ENCODE measurements at places on chromosomes 12 and 14.

- no peak for DNase-seq
Observed at GRCh38 chr12:93880853-93881522, 203.8 kb downstream of the CRADD start.

GRCh38 chr12:27176765-27177164, 67.3 kb upstream of the STK38L start:
- no peak for DNase-seq

DNA sequence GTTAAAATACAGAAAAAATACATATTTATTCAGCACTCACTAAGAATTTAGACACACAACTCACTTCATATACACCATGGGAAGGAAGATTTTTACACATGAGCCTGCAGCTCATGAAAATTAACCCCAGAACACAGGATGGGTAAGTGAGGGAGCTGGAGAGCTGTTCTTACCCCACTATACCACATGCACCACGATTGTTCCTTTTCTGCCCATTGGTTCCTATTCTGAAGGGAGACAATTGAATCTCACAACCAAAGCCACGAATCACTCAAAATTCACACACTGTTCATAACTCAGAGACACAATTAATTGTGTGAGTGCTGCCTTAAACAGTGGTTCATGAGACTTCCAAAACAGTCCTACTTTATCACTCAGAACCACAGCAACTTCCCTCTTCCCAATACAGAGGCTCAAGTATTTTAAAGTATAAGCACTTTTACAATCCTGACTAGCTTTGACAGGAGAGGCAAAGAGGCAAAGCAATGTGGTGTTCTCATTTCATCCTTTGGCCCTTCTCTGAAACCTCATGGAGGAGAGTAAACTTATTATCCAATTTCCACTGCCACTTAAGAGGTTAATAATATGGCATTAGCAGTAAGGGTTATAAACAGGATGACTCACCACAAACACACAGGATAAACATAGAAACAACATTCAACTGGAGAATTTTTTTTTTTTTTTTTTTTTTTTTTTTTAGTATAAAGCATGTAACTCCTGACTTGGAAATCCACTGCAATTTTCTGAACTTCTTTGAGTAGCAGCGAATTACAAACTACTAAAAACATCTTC, 59.5 kb downstream of the ITPR2 start:
- DNase-seq = no peak

DNA sequence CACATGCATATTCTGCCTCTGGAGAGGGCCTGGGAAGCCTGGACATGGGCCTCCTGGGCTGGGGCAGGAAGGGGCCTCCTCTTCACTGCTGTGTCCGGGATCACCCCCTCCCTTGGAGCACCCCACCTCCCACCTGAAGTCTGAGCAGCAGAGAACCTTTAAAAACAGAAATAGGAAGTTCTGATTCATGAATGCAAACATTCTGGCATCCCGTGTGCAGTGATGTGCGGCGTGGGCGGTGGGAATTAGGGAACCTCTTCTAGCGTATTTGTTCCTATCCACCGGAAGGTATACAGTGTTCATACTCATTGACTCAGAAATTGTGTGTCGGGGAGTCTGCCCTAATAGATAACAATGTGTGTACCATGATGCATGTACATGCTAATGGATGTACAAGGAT, 46.2 kb downstream of the C14orf132 start:
- no peak for DNase-seq

DNA sequence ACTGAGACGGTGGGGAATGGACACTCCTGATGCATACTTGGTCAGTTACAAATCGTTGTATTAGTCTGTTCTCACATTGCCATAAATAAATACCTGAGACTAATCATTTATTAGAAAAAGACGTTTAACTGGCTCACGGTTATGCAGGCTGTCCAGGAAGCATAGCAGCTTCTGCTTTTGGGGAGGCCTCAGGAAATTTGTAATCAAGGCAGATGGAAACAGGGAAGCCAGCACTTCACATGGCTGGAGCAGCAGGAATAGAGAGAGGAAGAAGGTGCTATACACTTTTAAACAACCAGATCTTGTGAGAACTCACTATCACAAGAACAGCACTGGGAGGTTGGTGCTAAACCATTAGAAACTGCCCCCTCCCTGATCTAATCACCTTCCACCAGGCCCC, 418.2 kb downstream of the FLRT2 start:
- no peak for DNase-seq

- no peak for DNase-seq
Observed at GRCh38 chr14:95254288-95254687, 65.4 kb downstream of the CLMN start.
